ENCODE measurements at places on chromosomes 16 and 17. TPM values are rescaled to one million over a fixed set of nuclear protein-coding genes. Genes with fewer than 3 reads are reported as not detected.

Gene FOXL1
- 1.1 TPM for total RNA-seq

Gene NLGN2
- 5.2 TPM for total RNA-seq

Gene KRT9
- not detected for total RNA-seq

Gene COIL
- 18.2 TPM for total RNA-seq

Gene TBX6
- 0.14 TPM for total RNA-seq

Gene IRF8
- 0.22 TPM for total RNA-seq

Gene KRTAP3-3
- not detected for total RNA-seq

Gene C17orf78
- total RNA-seq = not detected

Gene CCDC78
- total RNA-seq = 1.1 TPM

Gene KDM6B
- total RNA-seq = 8.0 TPM

Gene HYDIN
- total RNA-seq = 0.22 TPM

Gene MYL4
- total RNA-seq = not detected

Gene NUBP1
- total RNA-seq = 25.2 TPM

Gene SLC12A3
- total RNA-seq = not detected

Gene GNGT2
- total RNA-seq = 0.14 TPM

Gene UNC13D
- total RNA-seq = 2.3 TPM

Gene TPSG1
- total RNA-seq = not detected

Gene MEOX1
- 6.6 TPM for total RNA-seq

Gene TBC1D26
- not detected for total RNA-seq

Gene TSPOAP1
- total RNA-seq = not detected

Gene SLC13A5
- total RNA-seq = not detected

Gene KRT36
- 0.22 TPM for total RNA-seq

Gene PRAC2
- total RNA-seq = 0.66 TPM

Gene CLN3
- 28.0 TPM for total RNA-seq

Gene MYCBPAP
- total RNA-seq = 0.44 TPM

Gene CAPNS2
- total RNA-seq = 0.88 TPM

Gene TAF1C
- total RNA-seq = 28.2 TPM

Gene SLFN11
- total RNA-seq = 53.2 TPM

Gene SETD6
- 14.2 TPM for total RNA-seq

Gene DPEP2
- not detected for total RNA-seq

Gene PPY
- not detected for total RNA-seq

Gene KRT14
- 1.0 TPM for total RNA-seq

Gene MTMR4
- total RNA-seq = 59.4 TPM

Gene ASGR2
- not detected for total RNA-seq

Gene CRHR1
- total RNA-seq = not detected

Gene SPIRE2
- 7.0 TPM for total RNA-seq

Gene KRT13
- not detected for total RNA-seq

Gene UMOD
- not detected for total RNA-seq

Measured in placental pericyte (primary cell).